ENCODE measurements at places on chromosomes 1 and 21.

- no peak for DNase-seq
Observed at GRCh38 chr1:3481836-3482375, 27.4 kb downstream of the ARHGEF16 start.

- no peak for DNase-seq
Observed at GRCh38 chr1:80083892-80084291, 1077.4 kb upstream of the ADGRL4 start.

- no peak for DNase-seq
Observed at GRCh38 chr1:223653015-223653414, 12.5 kb downstream of the CAPN8 start.

DNA sequence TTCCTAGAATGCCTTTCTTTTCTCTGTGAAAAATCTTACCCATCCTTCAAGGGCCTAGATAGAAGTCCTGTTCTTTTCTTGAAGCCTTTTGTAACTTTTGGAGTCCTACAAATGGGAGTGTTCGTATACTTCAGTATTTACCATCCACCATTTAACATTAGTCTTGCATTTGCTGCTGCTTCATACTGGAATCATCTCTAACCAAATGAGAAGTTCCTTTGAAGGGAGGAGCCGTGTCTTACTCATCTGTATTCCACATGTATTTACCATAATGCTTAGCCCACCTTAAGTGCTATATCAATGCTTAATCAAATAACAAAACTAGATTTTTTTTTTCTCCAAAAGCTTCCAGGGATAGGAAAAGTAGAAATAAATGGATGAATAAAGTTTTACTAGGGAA lies 7.1 kb downstream of the PRDX6 start:
- no peak for DNase-seq

GRCh38 chr1:57111175-57111574 lies 145.4 kb upstream of the C8B start:
- no peak for DNase-seq

GRCh38 chr1:88983791-88984559 lies 8.5 kb downstream of the KYAT3 start:
- DNase-seq = peak; percentile 39

DNA sequence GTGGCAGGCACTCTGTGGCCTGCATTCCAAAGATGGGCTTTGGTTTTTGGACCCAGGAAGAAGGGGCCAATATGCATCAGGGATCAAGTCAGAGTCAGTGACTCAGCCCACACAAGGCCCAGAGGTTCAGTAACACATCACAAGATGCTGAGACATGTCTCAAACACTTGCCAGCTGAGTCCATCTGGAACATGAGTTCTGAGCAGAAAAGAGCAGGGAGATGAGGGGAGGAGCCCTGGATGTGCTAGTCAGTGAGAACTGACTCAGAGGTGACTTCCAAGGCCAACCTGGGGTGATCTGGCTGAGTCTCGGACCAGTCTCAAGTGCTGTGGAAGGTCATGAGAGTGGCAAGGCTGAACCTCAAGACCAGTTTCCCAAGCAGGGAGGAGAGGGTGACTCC lies 150.1 kb downstream of the CDC7 start:
- DNase-seq = no peak

GRCh38 chr1:154497026-154497806 lies 4.8 kb upstream of the TDRD10 start:
- peak; percentile 21 for DNase-seq

DNA sequence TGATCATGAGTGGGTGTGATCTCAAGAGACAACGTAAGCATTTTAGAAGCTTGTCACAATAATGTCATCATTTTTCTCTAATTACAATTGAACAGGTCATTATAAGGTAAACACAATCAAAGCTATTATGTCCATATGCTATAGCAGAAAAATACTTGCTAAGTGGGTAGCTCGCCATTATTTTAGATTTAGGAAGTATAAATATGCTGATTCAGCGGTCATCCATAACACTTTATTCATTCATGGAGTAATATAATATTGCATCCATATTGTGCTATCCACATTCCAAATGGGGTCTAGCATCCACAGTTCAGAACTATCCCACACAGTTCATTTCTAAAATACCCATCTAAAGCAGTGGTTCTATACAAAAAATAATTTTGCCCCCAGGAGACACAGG lies 8.4 kb downstream of the KRTAP15-1 start:
- no peak for DNase-seq

- no peak for DNase-seq
Observed at GRCh38 chr1:15902882-15903281, 55.4 kb downstream of the SPEN start.

- no peak for DNase-seq
Observed at GRCh38 chr1:175009532-175009931, 9.8 kb downstream of the CACYBP start.

DNA sequence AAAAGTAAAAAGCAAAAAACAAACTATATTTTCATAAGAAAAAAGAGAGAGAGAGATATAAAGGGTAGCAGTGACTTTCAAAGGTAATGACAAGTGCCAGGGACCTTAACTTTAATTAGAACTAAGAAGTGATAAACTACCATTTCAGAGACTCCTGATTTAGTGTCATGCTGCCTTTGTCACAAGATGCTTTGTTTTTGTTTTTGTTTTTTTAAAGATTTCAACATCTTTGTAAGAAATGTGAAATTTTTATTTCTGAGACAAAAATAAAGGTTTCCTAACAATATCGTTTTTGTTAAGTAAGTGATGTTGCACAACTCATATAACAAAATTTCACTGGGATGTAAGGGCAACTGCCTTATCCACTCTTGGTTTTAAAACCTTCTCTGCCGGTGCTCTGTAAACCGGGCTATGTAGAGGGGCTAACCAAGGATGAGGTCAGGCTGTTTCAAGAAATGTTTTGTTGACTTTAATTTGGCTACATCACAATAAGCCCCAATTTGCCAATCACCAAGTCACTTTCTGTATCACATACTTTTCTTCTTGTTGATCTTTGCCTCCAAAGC lies 35.2 kb upstream of the SYT2 start:
- DNase-seq = no peak

DNA sequence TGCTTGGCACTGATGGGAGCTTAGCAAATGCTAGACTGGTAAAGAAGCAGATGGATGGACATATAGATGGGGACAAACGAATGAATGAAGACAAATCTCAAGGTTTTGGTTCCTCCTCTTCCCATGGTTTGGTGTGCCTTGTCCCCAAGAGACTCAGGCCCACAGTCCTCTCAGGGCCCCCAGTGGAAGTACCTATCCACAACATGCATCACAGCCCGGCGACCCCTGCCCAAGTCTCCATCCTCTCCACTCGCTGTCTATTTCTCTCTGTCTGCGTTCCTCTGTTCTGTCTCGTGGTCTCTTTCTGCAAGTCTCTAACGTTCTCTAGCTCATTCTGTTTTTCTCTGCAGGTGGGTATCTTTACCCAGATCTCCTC lies 85.8 kb downstream of the GLIS1 start:
- DNase-seq = no peak

DNA sequence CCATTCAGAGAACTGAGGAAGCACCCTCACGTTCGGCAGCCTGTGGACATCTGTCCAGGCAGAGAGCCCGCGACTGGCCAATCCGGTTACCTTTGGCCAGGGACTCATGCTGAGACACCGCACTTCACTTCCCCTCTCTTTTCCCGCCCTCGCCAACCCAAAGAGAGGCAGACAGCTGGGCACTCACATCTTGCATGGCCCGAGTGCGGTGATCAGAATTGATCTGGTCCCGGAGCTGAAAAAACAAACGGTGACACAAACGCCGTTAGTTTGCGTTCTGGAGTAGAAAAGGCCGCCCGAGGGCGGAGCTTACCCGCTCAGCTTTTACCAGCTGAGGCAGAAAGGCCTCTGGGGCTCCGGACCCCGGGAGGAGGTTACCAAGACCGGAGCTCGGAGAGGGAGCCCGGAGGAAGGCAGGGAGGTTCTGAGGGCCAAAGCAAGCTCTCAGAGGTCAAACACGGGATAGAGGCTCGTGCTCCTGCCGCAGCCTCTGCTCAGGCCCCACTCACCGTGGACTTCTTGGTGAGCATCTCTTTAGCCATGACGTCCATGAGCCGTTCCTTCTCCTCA lies 376 bp downstream of the SF3A3 start:
- DNase-seq = peak; percentile 47

DNA sequence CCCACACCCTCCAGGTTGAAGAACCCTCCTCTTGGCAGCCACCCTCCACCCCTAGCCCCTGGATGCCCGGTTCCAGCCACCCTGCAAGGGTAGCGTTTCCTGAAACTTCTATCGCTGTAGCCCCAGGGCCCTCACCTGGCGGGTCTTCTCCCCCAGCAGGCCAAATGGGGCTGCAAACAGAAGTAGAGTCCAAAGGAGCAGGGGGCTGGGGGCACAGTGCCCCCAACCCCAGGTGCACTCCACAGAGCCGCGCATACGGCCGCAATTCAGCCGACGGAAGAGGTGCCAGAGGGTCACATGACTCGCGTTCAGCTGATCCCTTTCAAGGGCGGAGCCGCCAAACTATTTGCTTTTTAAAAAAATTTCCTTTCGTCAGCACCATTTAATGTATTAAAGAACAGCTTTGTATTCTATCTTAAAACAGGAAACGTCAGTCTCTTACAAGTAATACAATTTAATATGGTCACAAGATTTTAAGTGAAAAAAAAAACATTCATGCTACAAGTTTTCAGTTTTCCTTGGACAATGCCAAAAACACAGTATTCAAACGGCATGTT lies at the start of gene GLMP:
GLMP (minus strand) TSS at position 289 of the 557 bp plus-strand sequence; CDS start at position 255, 34 bp downstream.
- DNase-seq = peak; percentile 82

GRCh38 chr1:16124377-16125087 lies 31.3 kb downstream of the EPHA2 start:
- no peak for DNase-seq

GRCh38 chr1:242147096-242147976 lies 148.4 kb upstream of the MAP1LC3C start:
- no peak for DNase-seq

- no peak for DNase-seq
Observed at GRCh38 chr1:219027146-219027673, 146.5 kb upstream of the LYPLAL1 start.

GRCh38 chr1:46153732-46154131 lies 21.2 kb upstream of the TSPAN1 start:
- DNase-seq = no peak

All from SK-N-SH (cell line).